ENCODE measurements at places on chromosomes 3 and 15.

DNA sequence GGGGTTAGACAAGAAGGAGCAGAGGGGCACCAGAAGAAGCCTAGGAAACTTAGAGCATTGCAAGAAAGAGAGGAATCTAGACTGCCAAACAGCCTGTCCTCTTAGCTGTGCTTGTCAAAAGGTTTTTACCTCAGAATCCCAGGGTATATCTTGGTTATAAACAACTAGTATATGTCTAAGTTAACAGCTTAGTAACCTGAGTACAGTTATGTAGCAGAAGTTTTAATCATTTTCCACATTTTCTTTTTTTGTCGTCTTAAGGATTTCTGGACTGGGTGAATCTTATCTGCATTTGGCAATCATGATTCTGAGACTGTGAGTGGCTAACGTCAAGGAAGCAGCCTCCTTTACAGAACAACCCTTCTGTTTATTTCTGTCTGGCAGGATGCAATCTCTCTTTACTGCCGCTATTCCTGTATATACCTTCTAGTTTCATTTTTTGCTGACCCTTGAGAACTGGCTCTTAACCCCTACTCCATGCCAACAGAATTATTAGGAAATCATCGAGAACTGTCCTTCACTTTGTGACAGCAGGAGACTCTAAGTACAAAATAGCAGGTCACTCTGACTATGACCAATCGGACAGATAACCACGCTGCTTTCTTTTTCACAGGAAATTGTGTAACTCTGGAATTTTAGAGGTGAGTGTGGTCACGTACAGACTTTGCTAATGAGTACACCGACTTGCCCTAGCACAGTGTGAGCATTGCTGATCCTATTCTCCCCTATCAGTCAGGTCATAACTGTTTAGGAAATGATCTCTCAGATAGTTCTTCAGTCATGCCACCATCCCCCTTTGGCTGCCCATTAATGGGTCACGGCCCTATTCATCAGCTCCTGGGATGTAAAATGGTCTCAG lies 3.3 kb upstream of the CP start:
- no peak for DNase-seq

GRCh38 chr15:31352339-31352751 lies 25.7 kb downstream of the KLF13 start:
- DNase-seq: no peak

DNA sequence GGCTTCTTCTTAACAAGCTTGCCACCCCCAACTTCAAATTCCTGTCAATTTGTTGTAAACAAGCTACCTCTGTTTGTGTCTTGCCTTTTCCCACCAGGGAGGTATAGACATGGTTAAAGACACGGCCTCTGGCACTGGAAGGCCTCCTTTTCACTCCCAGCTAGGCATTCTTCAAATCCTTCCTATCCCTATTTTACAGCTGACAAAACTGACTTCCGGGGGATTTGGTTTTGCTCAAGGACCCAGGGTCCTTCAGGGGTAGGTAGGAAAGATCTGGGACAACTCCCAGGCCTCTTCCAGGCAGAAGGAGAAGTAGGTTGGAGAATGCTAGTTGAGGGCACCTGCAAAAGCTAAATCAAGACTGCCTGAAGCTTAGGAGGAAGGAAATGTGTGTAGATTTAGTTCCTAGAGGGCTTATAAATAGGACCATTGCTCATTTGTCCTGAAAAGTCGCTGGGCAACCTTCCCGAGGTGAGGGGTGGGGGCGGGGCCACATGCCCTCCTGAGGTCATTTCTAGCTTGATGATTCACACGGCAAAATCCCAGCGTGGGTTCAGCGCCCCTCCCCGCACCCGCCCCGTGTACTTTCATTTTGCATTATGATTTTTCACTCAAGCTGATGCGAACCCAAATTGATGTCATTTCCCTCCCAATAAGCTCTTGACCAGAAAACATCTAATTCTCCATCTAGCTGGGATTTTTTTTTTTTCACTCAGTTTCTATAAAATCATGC lies 365.5 kb downstream of the SHQ1 start:
- no peak for DNase-seq

DNA sequence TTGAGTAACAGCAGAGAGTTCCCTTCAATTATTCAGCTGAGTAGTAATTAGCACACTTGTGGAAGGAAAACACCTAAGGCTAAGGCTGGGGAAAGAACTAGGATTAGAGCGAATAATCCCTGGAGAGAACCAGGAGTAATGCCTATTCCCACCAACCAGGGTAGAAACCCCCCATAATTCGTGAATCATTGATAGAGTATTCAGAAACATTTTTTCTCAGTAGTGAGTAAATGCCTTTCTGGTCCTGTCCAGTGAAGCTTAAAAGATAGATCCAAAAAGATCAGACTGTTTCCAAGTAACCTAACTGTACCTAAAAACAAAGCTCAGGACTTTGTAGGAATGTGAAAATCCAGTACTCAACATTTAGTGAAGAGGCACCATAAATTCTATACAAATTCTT lies 71.2 kb downstream of the DGKG start:
- no peak for DNase-seq

- no peak for DNase-seq
Observed at GRCh38 chr15:59569477-59569876, 42.1 kb upstream of the GCNT3 start.

- DNase-seq: no peak
Observed at GRCh38 chr3:195178124-195178910, 92.6 kb downstream of the XXYLT1 start.

DNA sequence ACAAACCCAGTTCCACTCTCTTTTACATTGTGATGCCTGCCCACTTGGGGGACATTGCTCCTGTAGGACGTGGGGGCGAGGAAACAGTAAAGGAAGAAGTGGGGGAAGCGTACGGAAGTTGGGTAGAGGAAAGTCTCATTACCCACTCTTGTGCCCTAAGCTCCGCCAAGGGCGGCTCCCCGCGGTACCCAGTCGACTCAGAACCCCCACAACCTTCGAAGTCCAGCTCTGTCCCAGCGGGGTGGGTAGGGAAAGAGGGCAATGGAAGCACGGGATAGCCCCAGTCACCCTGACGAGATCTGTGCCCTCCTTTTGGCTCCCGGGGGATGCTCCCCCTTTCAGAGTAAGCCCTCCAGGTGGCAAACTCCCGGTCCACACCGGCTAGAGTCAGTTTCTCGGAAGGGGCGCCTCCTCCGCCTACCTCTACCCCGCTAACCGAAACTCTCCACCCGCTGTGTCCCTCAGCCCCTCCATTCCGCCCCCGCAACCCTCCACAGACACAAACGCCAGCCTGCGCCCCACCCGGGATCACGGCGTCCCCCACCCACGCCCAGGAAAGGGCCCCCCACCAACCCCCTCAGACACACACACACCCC lies 527 bp downstream of the CSNK1G1 start:
- DNase-seq: no peak

- DNase-seq: no peak
Observed at GRCh38 chr3:30399394-30400181, 206.8 kb upstream of the TGFBR2 start.

GRCh38 chr3:185729337-185730055 lies 95.3 kb downstream of the IGF2BP2 start:
- DNase-seq: no peak

DNA sequence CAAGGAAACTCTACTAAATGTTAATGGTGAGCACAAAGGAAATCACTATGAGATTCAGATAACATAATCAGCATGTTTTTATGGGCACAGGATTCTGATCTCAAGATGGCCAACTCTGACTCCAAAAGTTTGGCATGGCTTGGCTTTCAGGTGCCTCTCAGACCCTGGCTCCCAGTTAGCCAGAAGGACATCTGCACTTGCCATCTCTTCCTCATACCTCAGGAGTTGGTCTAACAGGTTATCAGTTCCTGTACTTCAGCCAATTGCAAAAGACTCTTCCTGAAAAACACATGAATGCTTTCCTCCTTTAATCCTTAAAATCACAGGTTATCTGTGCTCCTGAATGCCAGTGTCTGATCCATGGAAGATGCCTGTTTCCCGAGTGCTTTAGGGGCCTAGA lies 25.0 kb downstream of the TMPRSS7 start:
- no peak for DNase-seq

DNA sequence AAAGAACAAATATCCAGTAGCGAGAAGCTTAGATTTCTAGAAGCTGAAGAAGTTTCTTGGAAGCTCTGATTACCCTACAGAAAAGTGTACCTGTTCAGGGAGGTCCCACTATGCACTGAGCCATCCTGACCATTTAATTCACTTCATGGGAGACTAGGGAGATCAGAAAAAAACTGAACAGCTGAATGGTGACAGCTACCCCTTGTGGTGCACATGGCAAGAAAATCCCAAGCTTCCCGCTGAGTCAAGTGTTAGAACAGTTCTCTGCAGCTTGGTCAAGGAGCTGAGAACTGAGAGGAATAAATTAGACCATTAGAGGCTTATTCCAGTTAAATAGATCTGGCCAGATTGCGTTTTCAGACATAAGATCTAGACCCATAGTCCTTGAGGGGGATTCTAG lies 197.2 kb upstream of the VEPH1 start:
- DNase-seq: no peak

GRCh38 chr3:150248116-150248887 lies 159.8 kb upstream of the TSC22D2 start:
- no peak for DNase-seq

GRCh38 chr3:128517648-128518047 lies 24.6 kb upstream of the GATA2 start:
- no peak for DNase-seq

DNA sequence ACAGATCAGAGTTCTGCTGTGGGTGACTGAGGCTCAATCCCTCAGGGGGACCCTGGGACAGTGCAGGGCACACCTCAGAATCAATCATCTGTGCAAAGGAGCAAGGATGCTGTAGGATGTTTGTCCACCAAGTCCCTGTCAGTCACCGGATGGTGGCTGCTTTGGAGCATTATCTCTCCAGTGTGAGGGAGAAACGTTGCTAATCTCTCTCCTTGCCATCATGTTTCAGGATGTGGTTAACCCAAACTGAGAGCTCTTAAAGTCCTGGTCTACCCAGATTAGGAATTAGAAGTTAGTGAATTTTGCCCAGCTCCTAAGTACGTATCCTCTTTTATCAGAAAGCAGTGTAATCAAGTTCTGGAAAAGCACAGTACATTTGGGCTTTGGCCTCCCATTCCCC lies 26.2 kb upstream of the LRRC3B start:
- DNase-seq: no peak

- DNase-seq: no peak
Observed at GRCh38 chr3:108404368-108404767, 106.0 kb downstream of the MYH15 start.

DNA sequence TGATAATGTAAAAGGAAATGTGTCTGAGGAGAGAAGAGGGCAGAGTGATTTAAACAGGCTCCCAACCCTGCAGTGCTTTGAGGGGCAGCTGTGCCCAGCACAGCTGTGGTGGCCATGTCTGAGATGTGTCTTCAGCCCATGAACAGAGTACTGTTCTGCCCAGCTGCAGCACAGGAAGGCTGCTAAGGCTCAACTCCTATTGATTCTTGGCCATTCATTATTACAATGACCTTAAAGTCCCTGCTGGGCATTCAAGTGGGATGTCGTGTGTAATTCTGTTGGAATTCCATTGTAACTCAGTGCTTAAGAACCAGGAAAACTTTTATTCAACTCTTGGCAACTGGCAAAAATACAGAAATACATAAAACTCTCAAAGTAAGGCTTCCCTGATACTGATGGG lies 229.3 kb downstream of the MCTP2 start:
- DNase-seq: no peak

GRCh38 chr3:168048414-168049330 lies 47.1 kb downstream of the GOLIM4 start:
- DNase-seq: no peak

GRCh38 chr3:172562871-172563865 lies 39.9 kb upstream of the TNFSF10 start:
- DNase-seq: no peak

DNA sequence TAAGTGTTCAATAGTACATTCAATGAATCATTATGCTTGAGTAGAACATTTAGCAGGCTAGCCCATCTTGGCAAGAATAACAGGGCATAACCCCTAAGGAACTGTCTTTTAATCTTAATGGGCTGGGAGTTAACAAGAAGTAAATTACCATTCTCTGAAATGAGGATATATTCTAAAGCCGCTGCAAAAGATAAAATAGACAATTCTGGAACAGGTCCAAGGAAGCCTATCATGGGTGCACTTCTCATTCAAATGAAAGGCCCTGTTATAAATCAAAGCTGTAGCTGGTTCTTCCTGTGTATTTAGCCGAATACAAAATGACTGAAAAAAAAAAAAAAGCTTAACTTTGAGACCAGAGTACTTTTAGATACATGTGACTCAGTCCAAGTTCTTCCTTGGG lies 15.6 kb downstream of the MTHFS start:
- no peak for DNase-seq

- DNase-seq: no peak
Observed at GRCh38 chr3:33467786-33468185, 27.6 kb upstream of the UBP1 start.

DNA sequence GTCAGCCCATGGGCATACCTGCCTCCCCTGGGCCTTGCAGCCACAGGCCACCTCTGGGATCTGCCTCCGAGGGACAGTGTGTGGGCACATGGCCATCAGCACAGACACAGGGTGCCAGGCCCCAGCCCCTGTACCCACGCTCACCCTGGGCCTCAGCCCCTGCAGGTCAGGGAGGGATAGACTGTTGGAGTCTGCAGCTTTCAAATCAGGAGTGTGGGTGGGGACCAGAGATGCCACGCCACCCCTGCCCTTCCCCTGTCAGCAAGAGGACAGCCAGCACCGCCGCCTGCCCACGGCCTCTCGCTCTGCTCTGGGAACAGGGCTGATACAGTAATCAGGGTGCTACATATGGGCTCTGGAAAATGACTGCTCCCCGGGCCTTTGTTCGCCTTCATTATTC lies 72.7 kb downstream of the DNAJB8 start:
- DNase-seq: no peak

DNA sequence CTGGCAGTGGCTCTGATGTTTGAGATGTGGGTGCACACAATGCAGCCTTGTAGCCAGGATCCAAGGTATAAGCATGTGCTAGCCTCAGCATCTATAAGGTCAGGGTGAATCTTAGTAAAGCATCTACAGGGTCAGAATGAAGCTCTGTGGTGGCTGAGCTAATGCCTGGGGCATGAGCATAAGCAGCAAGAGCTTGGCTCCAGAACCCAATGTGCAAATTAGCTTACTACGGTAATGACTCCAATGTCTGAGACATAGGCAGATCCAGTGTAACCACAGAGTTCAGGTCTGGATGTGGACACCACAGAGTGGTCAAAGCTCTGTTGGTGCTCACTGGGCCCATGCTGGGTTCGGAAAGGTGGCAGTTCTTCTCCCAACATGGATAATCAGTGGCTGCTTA lies 304.5 kb upstream of the NECTIN3 start:
- no peak for DNase-seq

Data from amygdala (tissue), 56 donors.